ENCODE measurements at places on chromosomes 3 and 15.

GRCh38 chr3:64578797-64579196 is 109.0 kb downstream of the ADAMTS9 start:
- DNase-seq, result no peak

- no peak for DNase-seq
These were observed 17.8 kb upstream of the MCCC1 start for GRCh38 chr3:183117056-183117455.

GRCh38 chr3:30084316-30084715 is 522.1 kb upstream of the TGFBR2 start:
- DNase-seq, result no peak

GRCh38 chr3:151579571-151580270 is 118.9 kb upstream of the IGSF10 start:
- DNase-seq, result no peak

DNA sequence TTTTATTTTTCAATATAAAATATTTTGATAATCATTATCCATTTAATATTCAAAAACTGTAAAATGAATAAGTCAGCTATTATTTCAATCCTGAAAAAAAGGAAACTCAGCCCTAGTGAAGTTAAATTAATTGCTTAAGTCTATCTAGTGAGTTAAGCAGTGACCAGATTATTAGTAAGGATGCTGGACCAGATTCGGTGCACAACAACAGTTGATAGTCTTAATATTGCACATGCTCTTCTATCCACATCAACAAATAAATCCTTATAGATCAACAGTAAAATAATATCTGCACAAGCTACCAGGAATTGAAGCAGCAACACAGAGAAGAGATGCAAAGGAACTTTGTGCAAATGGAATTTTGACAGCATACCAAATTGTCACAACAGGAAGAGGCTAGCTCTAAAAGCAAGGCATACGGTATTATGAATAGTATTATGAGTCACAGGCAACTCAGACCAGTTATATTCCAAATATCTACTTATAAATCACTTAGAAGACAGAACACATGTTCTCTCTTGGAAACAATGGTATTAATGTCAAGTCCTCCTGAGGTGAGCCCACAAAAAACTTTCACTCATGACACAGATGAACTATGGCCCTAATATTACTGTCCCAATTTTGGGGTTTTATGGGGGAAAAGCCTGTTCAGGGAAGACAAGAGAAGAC is 24.9 kb downstream of the VPS13C start:
- DNase-seq, result no peak

- DNase-seq, result no peak
These were observed 9.8 kb upstream of the PLAAT1 start for GRCh38 chr3:193231201-193231600.

- no peak for DNase-seq
These were observed 360.2 kb downstream of the EPHB1 start for GRCh38 chr3:135155228-135155627.

GRCh38 chr15:67176195-67176971 is 78.1 kb downstream of the AAGAB start:
- no peak for DNase-seq

GRCh38 chr15:53412542-53412941 is 346.9 kb downstream of the WDR72 start:
- DNase-seq, result no peak

DNA sequence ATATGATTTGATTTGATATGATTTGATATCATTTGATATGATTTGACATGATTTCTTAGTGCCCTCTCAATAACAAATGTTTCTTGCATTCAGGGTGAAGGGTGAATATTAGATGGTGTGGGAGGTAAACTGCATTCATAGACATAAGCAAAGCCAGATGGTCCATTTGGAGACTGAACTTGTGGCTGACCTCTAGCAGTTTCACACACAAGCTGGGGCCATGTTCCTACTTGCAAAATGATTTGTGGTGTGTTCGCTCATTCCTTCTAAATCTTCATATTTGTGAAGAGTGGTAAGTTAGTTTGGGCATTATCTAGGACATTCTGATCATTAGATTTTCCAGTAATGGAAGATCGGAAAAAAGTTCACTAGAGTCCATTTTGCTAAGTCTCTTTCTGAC is 40.5 kb upstream of the CCR4 start:
- DNase-seq, result no peak

GRCh38 chr3:114803042-114803695 is 343.9 kb downstream of the ZBTB20 start:
- no peak for DNase-seq

- DNase-seq, result no peak
These were observed 564.4 kb downstream of the TBL1XR1 start for GRCh38 chr3:176632925-176633324.

GRCh38 chr3:36876181-36876936 is 68.5 kb downstream of the TRANK1 start:
- DNase-seq, result no peak

- DNase-seq, result no peak
These were observed 362.4 kb upstream of the ZNF385D start for GRCh38 chr3:22113453-22113852.

DNA sequence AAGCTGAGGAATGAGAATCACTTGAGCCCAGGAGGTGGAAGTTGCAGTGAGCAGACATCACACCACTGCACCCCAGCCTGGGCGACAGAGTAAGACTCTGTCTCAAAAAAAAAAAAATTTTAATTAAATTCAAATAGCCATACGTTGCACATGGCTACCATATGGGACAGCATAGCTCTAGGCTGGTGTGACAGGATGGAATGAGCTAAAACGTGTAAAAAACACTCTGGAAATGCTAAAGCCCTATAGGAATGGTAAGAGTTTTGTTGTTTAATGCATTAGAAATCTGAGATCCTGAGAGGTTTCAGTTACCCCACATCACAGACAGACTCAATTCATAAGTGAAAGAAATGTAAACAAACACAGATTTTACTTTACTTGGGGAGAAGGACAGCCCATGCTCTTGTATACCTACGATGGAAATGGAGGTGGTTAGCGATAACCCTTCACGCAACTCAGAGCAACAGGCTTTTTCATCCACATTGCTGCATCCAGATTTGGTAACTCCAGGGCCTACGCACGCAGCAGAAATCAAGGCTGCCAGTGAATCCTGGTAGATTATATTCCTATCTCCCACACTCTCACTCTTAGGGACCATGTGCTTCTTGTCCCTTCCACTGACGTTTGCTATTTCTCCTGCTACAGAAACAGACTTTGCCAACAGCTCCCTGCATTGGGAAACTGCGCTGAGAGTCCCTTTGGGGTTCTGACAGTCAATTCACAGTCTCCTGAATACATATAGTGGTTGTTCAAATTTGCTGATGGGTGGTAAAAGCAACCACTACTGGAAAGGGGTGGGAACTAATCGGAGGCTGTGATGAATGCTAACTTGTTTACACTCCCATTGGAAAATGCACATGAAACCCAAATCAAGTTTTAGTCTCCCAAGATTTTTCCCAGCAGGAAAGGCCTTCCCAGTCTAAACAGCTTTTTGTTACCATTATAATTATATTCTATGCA is 3.1 kb downstream of the SH3BP5 start:
- no peak for DNase-seq

GRCh38 chr3:9158865-9159630 is 90.4 kb downstream of the SRGAP3 start:
- DNase-seq, result no peak

- DNase-seq, result no peak
These were observed 21.4 kb downstream of the FAH start for GRCh38 chr15:80174017-80174746.

DNA sequence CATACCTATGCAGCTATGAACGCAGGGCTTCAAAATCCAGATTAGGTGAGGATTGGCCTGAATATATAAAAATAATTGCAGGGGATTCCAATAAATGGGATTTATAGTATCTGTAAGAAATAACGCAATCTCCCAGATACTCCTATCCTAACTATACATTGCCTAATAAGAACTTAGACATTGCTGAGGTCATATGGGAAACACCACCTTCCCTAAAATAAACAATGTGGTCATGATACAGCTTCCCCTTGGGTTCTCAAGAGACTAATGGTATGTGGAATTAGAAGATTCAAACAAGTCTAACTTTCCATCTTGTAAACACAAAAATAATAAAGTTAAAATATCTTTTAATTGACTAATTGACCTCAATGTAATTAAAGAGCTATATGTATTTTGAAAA is 28.2 kb downstream of the UBE3A start:
- DNase-seq, result no peak

DNA sequence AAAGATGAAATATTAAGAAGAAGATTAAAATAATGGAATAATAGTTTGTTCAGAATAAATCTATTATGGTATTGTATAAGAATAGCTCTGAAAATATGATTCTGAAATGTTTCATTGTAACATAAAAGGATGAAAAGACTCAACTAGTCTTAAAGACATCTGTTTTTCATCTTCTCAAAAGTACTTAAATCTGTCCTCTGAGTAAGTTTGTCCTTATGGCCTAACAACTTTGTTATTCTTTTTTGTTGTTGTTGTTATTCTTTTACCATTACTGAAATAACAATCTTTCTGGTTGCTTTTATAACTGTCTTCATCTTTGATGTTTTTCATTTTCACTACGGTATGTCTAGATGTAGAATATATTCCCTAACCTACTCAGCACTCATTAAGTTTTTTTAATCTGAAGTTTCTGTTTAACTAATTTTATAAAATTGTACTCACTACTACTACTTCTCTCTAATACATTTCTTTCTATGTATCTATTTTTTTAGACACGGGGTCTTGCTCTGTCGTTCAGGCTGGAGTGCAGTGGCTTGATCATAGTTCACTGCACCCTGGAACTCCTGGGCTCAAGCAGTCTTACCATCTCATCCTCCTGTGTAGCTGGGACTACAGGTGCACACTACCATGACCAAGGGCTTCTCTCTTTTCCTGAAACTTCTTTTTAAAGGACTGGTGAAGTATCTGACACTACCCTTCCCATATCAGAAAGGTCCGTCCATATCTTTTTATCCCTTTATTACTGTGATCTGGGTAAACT is 240.7 kb downstream of the PCCB start:
- no peak for DNase-seq

GRCh38 chr3:138187296-138188012 is at the start of gene ARMC8:
Gene ARMC8, plus strand, starts transcription at chr3:138187301. Its CDS starts 254 bp downstream, at chr3:138187555.
- no peak for DNase-seq

DNA sequence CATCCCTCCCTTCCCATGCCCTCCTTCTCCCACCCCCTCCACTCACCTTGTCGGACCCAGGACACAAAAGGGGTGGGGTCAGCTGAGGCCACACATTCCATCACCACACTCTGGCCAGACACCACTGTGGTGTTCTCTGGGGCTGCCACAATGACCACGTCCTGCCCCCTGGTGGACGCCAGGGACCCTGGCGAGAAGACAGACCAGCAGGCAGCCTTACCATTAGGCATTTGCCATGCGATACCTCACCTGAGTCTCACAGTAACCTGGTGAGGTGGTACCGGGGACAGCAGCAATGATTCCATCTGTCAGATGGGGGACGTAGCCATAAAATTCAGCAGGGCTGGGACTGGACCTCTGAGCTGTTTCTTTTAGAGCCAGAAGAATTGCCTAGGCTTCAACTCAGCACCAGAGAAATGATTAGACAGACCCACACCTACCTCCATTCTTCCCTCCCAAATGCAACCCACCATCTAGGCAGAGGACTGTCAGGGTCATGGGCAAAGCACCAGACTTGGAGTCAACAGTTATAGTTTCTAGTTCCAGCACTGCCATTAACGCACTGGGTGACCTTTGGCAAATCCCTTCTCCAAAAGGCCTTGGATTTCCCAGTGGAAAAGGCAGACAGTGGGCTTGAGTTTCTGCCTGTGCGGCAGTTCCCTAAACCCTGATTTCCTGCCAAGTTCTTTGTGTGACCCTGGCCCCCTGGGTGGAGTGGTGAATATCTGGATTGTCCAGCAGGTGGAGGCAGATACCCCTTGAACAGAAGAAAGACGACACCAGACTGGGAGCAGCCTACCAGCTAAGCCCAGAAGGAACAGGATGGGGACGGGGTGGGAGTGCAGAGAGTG is 21.8 kb downstream of the IGDCC4 start:
- peak; percentile 25 for DNase-seq

- no peak for DNase-seq
These were observed 1.5 kb upstream of the SLC35G2 start for GRCh38 chr3:136817448-136817847.

DNA sequence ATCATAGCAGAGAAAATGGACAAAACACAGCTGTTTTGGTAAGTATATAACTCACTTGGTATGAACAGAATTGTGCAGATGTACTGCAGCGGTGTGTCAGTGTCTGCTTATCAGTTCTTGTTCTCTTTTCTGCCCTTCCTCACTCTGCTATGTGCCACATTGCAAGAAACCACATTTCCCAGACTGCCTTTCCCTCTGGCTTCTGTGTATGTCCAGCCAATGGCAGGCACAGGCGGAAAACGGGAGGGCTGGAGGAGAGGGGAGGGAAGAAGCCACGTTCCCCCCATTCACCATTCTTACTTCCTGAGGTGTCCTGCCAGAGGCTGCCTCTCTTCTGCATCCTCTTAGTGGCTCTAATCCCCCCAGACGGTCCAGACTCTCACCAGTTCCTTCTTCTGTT is 15.4 kb downstream of the HHLA2 start:
- DNase-seq, result no peak

- DNase-seq, result no peak
These were observed 140.2 kb downstream of the FOXP1 start for GRCh38 chr3:71443332-71443731.

- DNase-seq, result no peak
These were observed 175.2 kb upstream of the SOX14 start for GRCh38 chr3:137588871-137589270.

GRCh38 chr3:183295211-183295610 is 42.2 kb downstream of the B3GNT5 start:
- no peak for DNase-seq

DNA sequence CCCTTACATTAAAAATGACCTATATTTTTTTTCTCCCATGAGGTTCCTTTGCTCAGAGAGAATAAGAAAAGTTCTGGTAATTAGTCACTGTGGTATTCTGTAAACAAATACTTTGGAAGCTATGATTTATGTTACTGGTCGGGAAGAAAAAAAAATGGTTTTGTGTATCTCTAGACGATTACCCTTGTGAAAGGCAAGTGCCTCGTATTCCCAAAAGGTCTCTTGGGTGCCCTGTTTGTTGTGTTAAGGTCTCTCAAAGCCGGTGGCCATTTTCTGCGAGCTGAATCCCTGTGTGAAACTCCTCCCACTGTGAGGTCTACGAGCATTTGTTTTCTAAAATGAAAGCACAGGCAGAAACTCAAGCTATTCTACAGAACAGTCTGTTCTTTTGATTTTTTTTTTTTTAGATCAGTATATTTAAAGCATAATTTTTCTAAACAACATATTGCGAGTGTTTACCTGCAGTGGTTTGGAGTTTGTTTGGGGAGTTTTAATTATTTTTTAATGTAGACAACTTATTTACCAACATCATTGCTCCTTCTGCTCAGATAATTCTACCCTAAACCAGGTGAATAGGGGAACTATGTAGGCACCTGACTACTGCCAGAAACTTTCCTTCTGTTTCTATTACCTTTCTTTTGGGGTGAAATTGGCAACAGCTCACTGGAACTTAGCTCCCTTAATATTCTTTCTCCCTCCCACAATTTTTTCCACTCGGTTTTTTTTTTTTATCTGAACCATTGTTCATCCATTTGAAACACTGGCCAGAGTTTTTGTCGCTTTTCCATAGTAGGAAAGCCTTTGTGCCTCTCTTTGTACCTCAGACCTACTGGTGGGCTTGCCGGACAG is 44.0 kb downstream of the ZBTB38 start:
- DNase-seq, result no peak
